ENCODE measurements at places on chromosomes 11 and 22.

- peak; percentile 93 for DNase-seq
Measured at GRCh38 chr11:127003260-127003981, 2.9 kb upstream of the KIRREL3 start.

DNA sequence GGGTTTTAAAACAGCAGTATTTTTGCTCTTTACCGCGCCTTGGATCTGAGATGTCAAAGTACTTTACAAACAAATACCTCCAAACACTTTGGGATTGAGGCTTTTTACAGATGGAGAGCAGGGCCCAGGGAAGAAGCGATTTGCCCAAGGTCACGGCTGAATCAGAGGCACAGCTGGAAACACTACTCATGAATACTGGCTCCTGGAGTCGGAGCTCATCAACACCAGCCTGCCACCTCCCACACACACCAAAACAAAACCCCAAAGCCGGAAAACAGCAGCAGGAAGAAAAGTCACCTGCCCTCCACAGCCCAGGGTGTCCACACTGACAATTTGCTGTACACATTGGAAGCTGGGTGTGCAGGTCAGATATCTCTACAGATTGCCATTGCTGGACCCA is 339.4 kb downstream of the CADM1 start:
- no peak for DNase-seq

- no peak for DNase-seq
Measured at GRCh38 chr22:39897841-39898240, 3.0 kb upstream of the GRAP2 start.

DNA sequence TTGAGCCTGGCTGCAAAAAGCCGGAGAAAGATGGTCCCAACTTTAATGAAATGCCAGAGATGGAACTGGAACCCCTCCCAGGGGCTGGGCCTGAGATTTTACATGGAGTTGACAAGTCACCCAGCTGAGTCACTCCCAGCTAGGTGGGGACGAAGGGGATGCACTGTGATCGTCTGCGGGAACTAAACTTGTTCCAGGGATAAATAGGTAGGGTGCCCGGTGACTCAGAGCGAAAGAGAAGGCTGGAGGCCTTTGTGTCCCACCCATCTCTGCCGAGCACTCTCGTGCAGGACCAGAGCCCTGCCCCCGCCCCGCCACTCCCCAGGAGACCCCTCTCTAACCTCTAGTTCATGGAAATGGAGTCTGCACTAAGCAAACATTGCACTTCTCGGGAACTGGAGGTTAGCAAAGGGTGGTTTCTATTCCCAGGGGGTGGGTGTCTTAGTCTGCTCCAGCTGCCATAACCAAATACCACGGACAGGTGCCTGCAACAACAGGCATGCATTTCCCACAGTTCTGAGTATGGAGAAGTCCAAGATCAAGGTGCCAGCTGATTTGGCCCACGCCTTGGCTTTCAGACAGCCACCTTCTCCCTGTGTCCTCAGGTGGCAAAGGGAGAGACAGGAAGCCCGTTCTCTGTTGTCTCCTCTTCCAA is 60.7 kb upstream of the FADD start:
- DNase-seq: no peak

DNA sequence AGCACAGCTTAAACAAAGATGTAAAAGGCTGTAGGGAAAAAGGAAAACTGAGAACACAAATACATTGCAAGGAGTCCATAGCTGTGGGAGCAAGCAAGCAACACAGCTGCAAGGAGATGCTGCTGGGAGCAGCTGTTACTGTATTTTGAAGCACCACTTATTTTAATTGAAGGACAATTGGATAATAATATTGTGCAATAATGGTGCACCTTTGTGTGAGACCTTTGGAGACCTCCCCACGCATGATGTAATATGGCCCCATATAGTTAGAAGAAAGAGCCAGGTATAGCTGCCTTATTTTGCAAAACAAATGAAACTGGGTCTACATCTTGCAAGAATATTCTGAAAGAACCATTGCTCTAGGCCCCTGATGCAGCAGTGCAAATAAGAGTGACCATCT is 191.1 kb upstream of the KIRREL3 start:
- DNase-seq: no peak

- peak; percentile 91 for DNase-seq
Measured at GRCh38 chr22:38201711-38202436, at the start of gene MAFF. MAFF (plus strand) TSS chr22:38201994; CDS start chr22:38213854, 11,860 bp downstream.

GRCh38 chr11:1086171-1087102 is 11.8 kb downstream of the MUC2 start:
- no peak for DNase-seq

- no peak for DNase-seq
Measured at GRCh38 chr11:108144615-108145014, 23.2 kb downstream of the ACAT1 start.

- DNase-seq: no peak
Measured at GRCh38 chr11:128738942-128739341, 45.1 kb downstream of the FLI1 start.

- no peak for DNase-seq
Measured at GRCh38 chr11:61343792-61344745, 11.0 kb downstream of the TKFC start.

GRCh38 chr11:132186699-132187098 is 816.3 kb downstream of the NTM start:
- DNase-seq: no peak

DNA sequence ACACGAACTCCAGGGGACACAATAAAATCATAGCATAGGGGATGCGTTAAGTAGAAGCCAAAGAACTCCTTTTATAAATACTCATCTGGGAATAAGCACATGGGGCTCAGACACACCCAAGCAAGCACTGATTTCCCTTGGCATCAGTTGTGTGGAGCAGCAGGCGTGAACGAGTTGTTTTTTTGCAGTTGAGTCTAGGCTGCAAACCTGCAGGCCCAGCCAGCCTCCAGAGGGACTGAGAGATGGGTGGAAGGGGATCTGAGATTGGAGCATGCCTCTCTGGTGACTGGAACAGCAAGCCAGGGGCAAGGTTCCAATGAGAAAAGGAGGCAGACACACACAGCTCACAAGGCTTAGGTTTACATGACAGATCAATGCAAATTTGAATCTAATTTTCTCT is 27.4 kb upstream of the SEZ6L start:
- DNase-seq: no peak

GRCh38 chr11:43823851-43824250 is 56.8 kb upstream of the ALKBH3 start:
- no peak for DNase-seq

DNA sequence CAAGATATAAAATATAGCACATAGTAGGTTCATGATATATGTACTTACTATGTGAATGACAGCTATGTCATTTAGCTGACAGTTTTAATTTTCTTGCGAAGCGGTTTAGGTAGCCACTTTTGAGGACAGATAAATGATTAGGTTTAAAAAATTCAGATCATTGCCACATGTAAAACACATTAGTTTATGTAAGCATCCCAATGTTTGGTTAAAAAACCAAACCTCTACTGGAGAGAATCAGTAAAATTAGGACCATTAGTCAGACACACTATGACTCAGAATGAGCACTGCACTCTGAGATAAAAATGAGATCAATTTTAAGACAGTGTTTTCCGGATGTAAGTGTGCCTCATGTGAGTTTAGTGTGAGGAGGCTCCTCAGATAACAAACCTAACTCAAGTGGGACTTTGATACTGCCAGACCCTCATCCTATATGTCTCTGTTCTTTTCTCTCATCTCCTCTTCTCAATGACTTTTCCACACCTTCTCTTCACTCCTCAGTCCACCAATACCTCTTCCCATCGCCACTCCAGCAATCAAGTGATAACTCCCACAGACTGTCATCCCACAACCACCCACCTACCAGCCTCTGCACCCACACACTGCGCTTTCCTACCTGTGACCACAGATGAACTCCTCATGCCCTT is 6.8 kb upstream of the OR2AT4 start:
- no peak for DNase-seq

- no peak for DNase-seq
Measured at GRCh38 chr11:77038029-77038824, 4.0 kb downstream of the B3GNT6 start.

DNA sequence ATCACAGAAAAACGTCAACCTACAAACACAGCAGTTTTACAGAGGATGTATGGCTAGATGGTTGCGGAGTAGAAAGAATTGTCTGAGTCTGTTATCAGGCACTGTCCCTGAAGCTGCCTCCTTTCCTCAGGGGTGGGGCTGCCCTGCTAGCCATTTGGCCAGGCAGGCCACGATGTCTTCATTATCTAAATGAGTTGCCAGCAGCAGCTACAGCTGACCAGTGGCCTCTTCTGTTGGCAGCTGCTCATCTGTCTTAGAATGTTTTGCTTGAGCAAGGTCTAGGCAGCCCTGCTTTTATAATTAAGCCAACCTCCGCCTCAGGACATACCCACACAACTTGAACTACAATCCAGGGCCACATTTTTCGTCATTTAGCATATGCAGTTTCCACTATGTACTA is 17.5 kb downstream of the SLC6A5 start:
- DNase-seq: no peak

DNA sequence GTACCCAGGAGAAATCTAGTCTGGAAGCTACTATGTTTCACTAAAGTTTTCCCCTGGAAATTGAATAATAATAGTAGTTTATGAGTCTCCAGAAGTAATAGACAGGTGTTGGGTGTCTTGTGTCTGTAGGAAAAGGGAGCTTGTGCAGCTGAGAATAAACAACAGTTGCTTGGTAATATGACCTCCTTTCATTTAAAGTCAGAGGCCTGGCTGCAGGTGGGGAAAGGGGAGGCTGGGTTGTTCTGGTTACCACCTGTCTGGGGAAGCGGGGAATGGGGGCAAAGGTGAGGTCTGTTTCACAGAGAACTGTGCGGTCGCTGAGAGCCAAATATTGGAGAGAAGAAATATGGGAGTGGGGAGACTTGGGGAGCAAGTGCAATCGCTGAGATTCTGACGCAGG is 3.3 kb upstream of the GRAMD1B start:
- no peak for DNase-seq

- DNase-seq: no peak
Measured at GRCh38 chr22:23325183-23325582, 144.9 kb downstream of the BCR start.

DNA sequence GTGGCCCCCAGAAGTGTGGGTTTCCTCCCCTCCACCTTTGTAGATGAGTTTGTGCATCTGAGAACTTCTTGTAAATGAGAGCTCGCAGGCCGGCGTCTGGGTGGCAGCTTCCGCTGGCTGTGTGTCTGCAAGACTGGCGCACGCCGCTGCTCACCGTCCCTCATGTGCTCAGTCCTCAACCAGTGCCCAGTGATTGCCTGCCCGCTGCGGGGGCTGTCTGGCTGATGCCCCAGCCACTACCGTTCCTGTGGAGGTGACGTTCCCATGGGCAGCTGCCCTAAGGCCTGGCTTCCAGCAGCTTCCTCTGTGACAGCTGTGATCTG is 8.8 kb downstream of the TBX1 start:
- DNase-seq: no peak

GRCh38 chr11:86245369-86246292 is 1.1 kb downstream of the EED start:
- DNase-seq: peak; percentile 3

Data from right kidney (tissue), 9 donors.